HCT116 (cell line): ENCODE measurements at places on chromosomes 7 and 10. TPM values are rescaled to one million over a fixed set of nuclear protein-coding genes. Genes with fewer than 3 reads are reported as not detected.
A peak's percentile ranks its signal among the peaks of the same experiment; 100 is the strongest.

The SRGN gene
- total RNA-seq, result 1.8 TPM

GRCh38 chr10:60645980-60646379 lies 132.3 kb upstream of the CDK1 start:
- DNase-seq, result no peak

DNA sequence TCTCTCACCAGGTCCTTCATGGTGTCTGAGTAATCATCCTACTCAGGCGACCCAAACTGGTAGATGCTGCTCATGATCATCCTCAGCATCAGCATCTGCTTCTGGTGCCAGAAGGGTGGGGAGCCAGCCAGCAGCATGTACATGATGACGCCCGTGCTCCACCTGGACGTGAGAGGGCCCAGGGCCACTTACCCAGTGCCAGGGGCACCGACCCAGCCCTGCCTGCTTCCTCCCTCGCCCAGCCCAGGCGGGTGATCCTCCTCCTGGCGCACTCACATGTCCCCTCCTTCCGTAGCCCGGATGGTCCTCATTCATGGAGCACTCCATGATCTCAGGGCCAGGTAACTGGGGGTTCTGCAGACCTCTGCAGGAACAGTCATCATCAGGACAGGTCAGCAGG lies 764.8 kb upstream of the ZNF722 start:
- no peak for DNase-seq

DNA sequence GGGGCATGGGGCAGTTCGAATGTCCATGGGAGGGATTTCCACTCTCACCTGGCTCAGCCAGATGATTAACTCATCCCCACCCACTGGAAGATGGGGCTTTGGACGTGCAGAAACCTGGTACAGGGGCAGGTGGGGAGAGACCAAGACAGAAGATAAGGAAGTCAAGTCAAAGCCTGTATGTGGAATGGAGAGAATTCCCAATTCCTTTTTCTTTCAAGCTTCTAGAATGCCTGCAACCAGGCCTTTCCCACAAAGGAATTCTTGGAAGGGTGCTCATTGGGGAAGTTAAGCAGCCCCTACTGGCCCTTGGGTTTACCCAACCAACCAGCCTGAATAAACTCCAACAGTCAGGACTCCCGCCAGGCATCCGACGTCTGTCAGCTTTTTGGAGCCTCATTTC lies 39.1 kb downstream of the CCM2 start:
- no peak for DNase-seq

DNA sequence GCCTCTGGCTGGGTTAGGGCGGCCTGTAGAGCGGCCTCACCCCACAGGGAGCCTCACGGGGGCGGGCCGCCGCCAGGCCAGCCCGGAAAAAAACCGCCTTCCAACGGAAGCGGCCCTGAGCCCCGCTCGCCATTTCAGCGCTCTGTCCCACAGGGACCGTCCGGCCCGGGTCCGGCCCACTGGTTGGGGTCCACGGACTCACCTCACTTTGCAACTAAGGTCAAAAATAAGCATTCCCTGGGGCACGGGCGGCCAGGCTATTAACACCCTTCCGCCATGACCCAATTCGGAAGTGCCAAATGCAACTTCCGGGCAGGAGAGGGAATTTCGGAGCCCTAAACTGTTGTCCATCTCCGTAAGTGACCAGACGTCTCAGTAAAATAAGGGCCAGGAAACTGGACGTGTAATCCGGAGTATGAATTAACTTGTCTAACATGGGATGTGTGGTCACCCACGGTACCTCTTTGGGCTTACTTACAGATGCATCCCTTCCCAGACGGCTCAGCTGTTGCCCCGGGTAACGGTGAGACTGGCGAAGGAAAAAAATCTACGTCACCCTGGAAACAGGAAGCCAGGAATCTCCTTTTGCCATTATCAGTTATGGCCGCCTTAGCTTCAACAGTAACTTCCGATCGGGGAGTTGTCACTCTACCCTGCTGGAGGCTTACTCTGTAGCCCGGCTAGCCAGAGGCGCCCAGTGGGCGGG lies at the start of gene BBIP1:
BBIP1 (minus strand) TSS at position 538 of the 706 bp plus-strand sequence. CDS start 1,023 bp downstream, outside the sequence.
- peak; percentile 100 for DNase-seq
